NCI-H2227 treated with DMSO at 0.1 percent for 48 hours (cell line): ENCODE measurements at places on chromosomes 7 and 10.

DNA sequence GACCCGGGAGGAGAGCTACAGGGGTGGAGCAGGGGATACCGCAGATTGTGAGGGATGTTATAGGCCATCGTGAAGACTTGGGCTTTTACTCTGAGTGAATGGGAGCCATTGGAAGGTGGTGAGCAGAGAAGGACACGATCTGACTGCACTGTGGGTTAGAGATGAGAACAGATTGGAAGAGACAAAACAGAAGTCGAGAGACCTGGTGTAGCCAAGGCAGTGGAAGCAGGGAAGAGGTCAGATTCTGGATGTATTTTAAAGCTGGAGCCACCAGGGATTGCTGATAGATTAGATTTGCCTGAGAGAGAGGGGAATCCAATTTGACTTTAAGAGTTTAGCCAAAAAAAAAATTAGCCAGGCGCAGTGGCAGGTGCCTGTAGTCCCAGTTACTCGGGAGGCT, 21.6 kb upstream of the EEPD1 start:
- DNase-seq = no peak

DNA sequence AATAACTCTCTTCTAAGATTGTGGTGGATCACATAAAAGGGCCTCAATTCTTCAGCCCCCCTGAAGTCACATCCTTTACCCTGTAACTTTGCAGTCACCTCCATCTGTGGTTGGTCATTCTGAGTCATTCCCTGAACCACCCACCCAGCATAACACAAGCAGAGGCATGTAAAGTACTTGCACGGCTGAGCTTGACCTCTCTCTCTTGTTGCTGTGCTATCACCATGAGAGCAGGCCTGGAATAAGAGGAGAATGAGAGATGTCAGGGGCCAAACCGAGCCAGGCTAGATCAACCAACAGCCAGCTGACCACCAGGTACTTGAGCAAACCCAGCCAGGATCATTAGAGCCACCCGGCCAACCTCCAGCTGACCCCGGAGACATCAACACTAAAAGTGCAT, 13.5 kb upstream of the STK17A start:
- DNase-seq = no peak

GRCh38 chr7:159212226-159212625, 67.6 kb upstream of the VIPR2 start:
- no peak for DNase-seq

DNA sequence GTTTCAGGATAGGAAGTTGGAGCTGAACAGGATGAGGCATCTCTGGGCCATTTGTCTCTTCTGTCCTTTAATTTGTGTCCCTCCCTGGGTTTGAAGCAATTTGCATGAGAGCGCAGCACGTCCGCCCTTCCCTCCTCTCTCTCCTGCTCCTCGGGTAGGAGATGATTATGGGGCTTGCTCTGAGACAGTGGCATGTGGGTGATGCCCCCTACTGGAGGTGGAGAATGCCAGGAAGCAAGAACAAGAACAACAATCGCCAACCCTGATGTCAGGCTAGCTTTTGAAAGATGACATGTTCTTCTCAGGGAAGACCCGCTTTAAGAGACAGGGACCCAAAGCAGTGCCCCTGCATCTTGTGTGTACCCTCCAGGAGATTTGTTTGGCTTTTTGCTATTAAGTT, 63.9 kb upstream of the LOXL4 start:
- DNase-seq = no peak

DNA sequence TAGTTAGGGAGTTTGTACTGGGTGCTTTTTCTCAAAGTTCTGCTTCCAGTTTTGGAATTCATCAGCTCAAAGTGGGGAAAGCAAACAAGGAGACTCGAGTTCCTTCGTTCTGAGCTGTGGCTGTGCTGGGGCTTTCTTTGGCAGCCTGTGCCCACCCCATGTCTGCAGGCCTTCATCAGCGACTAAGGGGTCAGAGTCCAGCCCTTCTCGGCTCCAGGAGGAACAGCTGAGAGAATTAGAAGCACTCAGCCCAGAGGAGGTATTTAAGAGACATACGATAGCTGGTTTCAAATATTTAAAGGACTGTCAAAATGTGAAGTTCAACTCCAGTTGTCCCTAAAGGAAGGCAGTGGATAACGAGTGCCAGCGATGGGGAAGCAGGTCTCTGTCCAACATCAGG, 41.3 kb downstream of the SH3PXD2A start:
- DNase-seq = no peak

- DNase-seq = no peak
Observed at GRCh38 chr7:81705206-81705605, 64.6 kb downstream of the HGF start.

- DNase-seq = no peak
Observed at GRCh38 chr7:42960762-42961161, 28.6 kb downstream of the MRPL32 start.

- DNase-seq = no peak
Observed at GRCh38 chr10:86371691-86372090, 5.1 kb upstream of the GRID1 start.

- DNase-seq = peak; percentile 0
Observed at GRCh38 chr7:85554236-85555178, 367.7 kb upstream of the SEMA3D start.

GRCh38 chr7:66313886-66314568, 108.9 kb downstream of the TPST1 start:
- no peak for DNase-seq
